PC-3 (cell line): ENCODE measurements at places on chromosomes 3 and 15. TPM values are rescaled to one million over a fixed set of nuclear protein-coding genes. Genes with fewer than 3 reads are reported as not detected.

The CTXN2 gene
- total RNA-seq, result not detected in 2 replicates

The TMEM212 gene
- not detected in 2 replicates for total RNA-seq

The BCHE gene
- 0.18 TPM in 1 of 2 replicates, not detected in the other for total RNA-seq

The GHSR gene
- total RNA-seq, result not detected in 2 replicates

The STXBP5L gene
- total RNA-seq, result not detected in 2 replicates

The SUSD5 gene
- not detected in 2 replicates for total RNA-seq

- DNase-seq, result no peak
These were observed 62.2 kb downstream of the SMAD6 start for GRCh38 chr15:66764072-66764786.

GRCh38 chr3:100083209-100083608 is 31.1 kb downstream of the FILIP1L start:
- DNase-seq, result no peak

- no peak for DNase-seq
These were observed 21.3 kb downstream of the PRTG start for GRCh38 chr15:55721554-55722185.

DNA sequence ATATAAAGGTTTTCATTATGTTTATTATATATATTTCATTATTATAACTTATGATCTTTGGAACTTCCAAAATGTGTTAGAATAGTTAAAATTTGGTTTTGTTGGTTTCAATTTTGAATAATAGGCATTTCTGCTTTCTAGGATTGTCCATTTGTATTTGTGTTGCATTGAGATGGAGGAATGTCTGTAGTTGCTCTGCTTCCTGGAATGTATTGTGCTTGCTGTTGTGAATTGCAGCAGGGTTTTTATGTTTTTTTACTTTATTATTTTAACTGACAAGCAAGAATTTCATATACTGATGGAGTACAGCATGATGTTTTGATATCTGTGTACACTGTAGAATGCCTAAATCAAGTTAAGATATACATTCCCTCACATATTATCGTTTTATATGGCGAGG is 247.4 kb downstream of the XXYLT1 start:
- no peak for DNase-seq

DNA sequence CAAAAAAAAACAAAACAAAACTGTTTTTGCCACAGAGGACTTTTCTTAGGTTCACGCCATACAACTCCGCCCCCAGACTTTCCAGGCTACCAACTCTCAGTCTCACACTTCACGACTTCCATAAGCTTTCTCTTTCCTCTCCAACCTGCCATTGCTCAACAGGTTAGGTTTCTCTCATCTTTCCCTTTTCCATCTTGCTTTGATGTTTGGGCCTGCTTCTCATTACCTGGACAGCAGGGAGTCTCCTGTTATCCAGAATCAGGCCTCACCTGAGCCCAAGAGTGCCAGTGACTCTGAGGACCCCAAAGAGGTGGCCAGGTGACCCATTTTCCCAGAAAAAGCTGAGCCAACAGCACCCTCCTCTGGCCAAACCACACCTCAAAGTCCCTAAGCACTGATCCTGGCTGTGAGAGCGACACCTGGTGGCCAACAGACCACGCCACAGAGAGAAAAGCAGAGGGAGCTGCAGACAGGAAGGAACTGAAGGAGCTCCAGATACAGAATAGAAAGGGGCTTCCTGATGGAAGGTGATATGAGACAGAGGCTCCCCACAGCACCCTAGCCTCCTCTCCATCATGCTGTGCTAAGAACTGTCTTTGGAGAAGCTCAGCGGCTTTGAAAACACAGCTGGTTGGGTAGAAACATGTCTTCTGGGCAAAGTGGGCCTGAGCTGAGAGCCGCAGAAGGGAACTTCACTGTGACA is 4.0 kb downstream of the CCDC51 start:
- peak; percentile 88 for DNase-seq

DNA sequence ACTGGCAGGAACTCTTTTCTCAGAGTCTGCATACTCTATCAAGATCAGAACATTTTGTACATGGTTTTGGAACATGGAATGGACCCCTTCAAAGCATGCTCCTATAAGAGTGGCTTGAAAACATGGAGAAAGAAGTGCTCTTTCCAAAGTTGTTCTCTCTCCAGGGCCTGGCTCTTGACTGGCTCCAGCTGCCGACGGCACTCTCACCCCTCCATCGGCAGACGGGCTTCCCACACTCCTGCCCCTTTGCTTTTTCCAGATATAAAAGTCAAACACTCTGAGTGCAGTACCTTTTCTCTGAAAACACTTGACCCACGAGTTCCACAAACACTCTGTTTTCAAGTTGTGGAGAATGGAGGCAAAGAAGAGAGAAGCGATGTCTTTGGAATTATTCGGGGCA is 72.5 kb upstream of the ONECUT1 start:
- no peak for DNase-seq

DNA sequence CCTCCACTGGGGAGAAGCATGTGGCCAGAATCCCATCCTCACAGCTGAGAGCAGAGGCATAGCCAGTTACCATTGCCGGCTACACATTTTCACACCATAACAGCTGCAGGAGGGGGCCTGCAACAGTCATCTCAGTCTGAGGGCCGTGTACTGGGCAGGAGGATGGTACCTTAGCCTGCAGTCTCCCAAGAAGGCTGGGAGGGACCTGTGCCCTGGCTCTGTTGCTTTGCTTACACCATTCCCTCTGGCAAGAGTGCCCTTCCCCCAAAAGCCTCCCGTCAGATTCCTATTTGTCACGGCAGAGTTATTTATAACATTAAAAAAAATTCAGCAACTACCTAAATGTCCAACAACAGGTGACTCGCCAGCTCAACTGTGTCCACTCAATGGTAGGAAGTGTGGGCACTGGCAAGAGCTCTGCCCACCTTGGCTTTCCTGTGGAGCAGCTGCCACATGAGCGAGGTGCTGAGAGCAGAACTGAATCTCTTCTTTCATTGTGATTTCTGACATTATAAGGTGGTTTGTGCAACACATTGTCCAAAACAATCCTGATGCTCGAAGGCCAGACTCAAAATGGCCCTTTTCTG is 4.4 kb downstream of the CAMKV start:
- no peak for DNase-seq

DNA sequence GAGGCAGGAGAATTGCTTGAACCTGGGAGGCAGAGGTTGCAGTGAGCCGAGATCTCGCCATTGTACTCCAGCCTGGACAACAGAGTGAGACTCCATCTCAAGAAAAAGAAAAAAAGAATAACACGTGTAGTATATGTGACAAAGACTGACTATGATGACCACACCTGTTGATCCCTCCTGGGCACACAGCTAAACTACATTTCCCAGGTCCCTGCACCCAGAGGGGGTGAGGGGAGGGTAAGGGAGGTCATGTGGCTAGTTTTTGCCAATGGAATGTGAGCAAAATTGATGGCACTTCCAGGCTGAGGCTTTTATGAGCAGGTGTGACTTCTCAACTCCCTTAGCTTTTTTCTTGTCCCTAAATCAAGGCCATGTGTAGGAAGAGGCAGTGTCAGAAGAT is 58.2 kb downstream of the KLHL6 start:
- DNase-seq, result peak; percentile 15

- DNase-seq, result no peak
These were observed 45.3 kb downstream of the MAP2K5 start for GRCh38 chr15:67587754-67588153.

GRCh38 chr3:86702381-86702958 is 288.5 kb downstream of the VGLL3 start:
- peak; percentile 33 for DNase-seq

DNA sequence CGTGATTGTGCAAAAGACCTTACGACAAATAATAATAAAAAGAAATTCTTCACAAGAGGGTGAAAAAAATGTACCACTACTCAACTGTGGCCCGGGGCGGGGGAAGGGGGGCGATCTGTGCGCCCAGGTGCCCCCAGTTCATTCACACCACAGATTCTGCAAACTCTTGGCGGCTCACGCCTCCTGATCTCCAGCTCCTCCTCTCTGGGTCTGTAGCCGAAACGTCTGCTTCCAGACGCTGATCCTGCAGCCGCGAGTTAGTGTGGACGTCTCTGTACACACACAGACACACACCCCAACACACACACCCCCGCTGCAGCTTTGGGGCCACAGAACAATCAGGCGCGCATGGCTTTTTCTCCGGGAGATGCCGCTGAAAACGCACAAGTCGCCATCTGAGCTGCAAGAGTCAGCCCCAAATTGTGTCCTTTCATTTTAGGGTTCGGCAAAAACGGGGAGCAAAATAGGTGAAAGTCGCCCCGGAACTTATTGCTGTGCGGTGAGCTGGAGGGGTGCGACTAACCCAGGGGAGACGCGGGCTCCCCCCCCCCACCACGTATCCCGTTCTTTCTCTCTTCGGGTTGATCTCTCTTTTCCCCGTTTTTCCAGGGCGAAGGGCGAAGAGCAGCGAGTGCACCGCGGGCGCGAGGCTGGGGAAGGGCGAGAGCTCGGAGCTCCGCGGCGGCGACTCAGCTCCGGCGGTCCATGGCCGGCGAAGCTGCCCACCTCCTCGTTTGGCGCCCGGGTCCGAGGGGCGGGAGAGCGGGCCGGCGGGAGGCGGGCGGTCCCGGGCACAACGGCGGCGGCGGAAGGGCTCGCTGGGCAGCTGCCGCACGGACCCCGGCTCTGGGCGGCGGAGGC is 505 bp upstream of the WNT5A start:
- peak; percentile 55 for DNase-seq

DNA sequence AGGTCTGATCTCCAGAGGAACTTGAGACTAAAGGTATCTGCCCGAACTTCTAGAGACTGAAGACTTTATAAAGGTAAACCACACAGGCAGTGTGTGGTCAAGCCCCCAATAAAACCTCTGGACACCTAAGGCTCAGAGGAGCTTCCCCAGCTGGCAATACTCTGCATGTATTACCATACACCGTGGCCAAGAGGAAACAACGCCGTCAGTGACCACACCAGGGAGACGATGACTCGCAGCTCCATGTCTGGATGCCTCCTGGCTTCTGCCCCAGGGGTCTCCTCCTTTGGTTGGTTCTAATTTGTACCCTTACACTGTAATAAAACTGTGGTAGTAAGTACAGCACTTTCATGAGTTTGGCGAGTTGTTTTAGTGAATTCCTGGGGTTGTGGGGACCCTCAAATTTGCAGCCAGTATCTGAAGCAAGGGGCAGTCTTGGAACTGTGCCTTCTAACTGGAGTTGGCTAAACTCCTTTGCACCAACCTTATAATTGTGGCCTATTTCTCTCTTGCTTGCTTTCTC is 32.1 kb upstream of the BCL2L10 start:
- DNase-seq, result peak; percentile 43
